A549 treated with CpdA at 1 μM for 4 hours (cell line): ENCODE measurements at places on chromosomes 5 and 9. TPM values are rescaled to one million over a fixed set of nuclear protein-coding genes. Genes with fewer than 3 reads are reported as not detected.

ADCY2 gene
- not detected in 5 replicates for total RNA-seq

TSSK1B gene
- total RNA-seq = not detected in 5 replicates

WHRN gene
- total RNA-seq = 5.1 to 7.6 TPM (median 6.8 TPM) in 5 replicates

GGTA1 gene
- not detected in 5 replicates for total RNA-seq

SOWAHA gene
- 0.08 to 0.17 TPM (median 0.15 TPM) in 4 of 5 replicates, not detected in the other for total RNA-seq

FOXD4L4 gene
- total RNA-seq = 0.08 TPM in 2 of 5 replicates, not detected in the others

EFNA5 gene
- 15.0 to 20.9 TPM (median 19.2 TPM) in 5 replicates for total RNA-seq

KCNV2 gene
- not detected in 5 replicates for total RNA-seq

NDUFAF2 gene
- total RNA-seq = 75.3 to 83.1 TPM (median 78.9 TPM) in 5 replicates

TNIP1 gene
- total RNA-seq = 121 to 143 TPM (median 127 TPM) in 5 replicates

LCN6 gene
- not detected in 5 replicates for total RNA-seq

PPP1R26 gene
- 15.3 to 21.2 TPM (median 18.7 TPM) in 5 replicates for total RNA-seq

DEPDC1B gene
- 15.6 to 19.1 TPM (median 18.5 TPM) in 5 replicates for total RNA-seq

CREB3 gene
- total RNA-seq = 58.5 to 66.0 TPM (median 58.9 TPM) in 5 replicates

SEMA4D gene
- 4.3 to 6.3 TPM (median 5.2 TPM) in 5 replicates for total RNA-seq

HAPLN1 gene
- total RNA-seq = not detected in 5 replicates

BTNL8 gene
- total RNA-seq = not detected in 5 replicates

TEX48 gene
- not detected in 5 replicates for total RNA-seq

CYLC2 gene
- total RNA-seq = not detected in 5 replicates

TNC gene
- total RNA-seq = 0.83 to 1.3 TPM (median 1.1 TPM) in 5 replicates

NEURL1B gene
- total RNA-seq = 2.2 to 3.4 TPM (median 2.6 TPM) in 5 replicates

PPP3R2 gene
- not detected in 5 replicates for total RNA-seq

PCDHB4 gene
- total RNA-seq = 0.03 to 0.09 TPM (median 0.06 TPM) in 4 of 5 replicates, not detected in the other

SLC34A1 gene
- not detected in 5 replicates for total RNA-seq

SPRY4 gene
- total RNA-seq = 5.6 to 7.1 TPM (median 6.6 TPM) in 5 replicates

DBH gene
- total RNA-seq = not detected in 5 replicates

FOXD4L6 gene
- 0.06 TPM in 1 of 5 replicates, not detected in the others for total RNA-seq

CARTPT gene
- total RNA-seq = not detected in 5 replicates

ANKRD33B gene
- 10.0 to 11.2 TPM (median 10.9 TPM) in 5 replicates for total RNA-seq

GRM6 gene
- not detected in 5 replicates for total RNA-seq

BRIX1 gene
- 52.9 to 62.0 TPM (median 56.7 TPM) in 5 replicates for total RNA-seq

CBY3 gene
- total RNA-seq = not detected in 5 replicates

RNF180 gene
- total RNA-seq = 0.15 to 0.31 TPM (median 0.20 TPM) in 5 replicates

IZUMO3 gene
- total RNA-seq = not detected in 5 replicates

ZFP2 gene
- total RNA-seq = 0.03 to 0.07 TPM in 2 of 5 replicates, not detected in the others

PALM2AKAP2 gene
- total RNA-seq = 0.06 to 0.55 TPM (median 0.37 TPM) in 5 replicates

PCDHGB3 gene
- total RNA-seq = 0.15 to 0.35 TPM (median 0.20 TPM) in 5 replicates

SLC6A19 gene
- total RNA-seq = 0.02 TPM in 1 of 5 replicates, not detected in the others

DNM1 gene
- total RNA-seq = 82.3 to 102 TPM (median 86.9 TPM) in 5 replicates

ACOT12 gene
- 0.08 TPM in 1 of 5 replicates, not detected in the others for total RNA-seq

FGFR4 gene
- total RNA-seq = 18.9 to 25.5 TPM (median 23.5 TPM) in 5 replicates
